HFF-Myc (cell line): ENCODE measurements at places on chromosomes 2 and 18.

DNA sequence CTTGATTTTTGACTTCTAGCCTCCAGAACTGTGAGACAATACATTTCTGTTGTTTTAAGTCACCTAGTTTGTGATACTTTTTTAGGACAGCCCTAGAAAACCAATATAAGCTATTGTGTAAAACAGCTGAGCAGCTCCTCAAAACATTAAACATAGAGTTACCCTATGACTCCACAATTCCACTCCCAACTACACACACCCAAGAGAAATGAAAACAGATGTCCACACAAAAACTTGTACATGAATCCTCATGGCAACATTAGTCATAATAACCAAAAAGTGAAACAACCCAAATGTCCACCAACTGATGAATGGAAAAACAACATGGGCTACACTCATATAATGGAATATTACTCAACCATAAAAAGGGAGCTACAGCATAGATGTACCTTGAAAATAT, 32.6 kb downstream of the TNS1 start:
- DNase-seq, result no peak

DNA sequence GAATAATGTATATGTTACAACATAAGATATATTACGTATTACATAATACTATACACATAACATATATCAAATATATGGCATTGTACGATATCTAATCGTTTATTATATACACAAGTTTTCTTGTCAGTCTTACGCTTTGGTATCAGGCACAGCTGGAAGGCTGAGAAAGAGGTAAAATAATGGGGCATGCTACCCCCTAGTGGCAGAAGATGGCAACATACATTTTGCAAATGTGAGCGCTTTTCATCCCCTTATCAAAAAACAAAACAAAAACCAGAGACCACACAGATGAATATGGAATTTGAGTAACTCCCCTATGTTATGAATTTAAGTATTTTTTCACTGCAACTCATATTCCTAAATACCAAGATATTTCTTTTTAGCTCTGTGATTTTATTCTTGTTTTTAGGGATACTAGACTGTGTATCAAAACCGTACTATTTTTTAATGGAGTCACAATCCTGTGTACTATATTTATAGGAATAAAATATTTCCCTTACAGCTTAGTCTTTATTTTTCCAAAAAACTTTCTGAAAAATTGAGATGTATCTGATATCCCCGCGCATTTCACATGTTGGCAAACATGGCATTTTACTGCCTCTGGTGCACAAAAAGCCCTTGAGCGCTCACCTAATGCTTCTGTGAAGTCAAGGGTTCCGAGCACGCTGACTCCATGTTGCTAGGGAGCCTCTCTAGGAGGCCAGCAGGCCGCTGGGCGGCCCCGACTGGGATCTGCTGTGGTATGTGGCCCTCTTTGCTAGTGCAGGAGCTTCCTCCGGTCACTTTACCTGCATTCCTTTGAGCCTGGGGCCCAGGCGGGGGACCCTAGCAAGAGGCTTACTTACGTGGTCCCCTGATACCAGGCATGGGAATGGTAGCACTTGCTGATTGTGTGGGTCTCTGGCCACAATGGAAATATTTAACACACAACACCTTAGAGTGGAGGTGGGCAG, 62.5 kb downstream of the SLC4A3 start:
- no peak for DNase-seq

- DNase-seq, result peak; percentile 44
Measured at GRCh38 chr18:36284671-36285295, 12.7 kb upstream of the FHOD3 start.

DNA sequence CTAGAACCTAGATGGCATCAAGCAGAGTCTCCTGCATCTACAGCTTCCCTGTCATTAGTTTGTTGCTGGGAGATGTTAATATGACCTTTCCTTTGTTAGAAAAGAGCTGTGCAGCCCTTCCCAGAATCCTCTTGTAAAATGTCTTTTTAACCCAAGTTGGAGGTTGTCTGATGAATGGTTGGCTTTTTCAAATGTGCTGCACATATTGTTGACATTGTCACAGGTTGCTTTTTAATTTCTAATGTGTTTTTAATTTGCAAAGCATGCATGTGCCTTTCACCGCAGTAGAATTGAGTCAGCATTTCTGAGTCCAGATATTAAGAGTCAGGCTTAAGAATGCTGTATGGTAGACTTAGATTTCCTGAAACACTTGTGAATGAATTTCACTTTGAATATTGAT, 120.8 kb downstream of the GREB1L start:
- DNase-seq, result peak; percentile 46

DNA sequence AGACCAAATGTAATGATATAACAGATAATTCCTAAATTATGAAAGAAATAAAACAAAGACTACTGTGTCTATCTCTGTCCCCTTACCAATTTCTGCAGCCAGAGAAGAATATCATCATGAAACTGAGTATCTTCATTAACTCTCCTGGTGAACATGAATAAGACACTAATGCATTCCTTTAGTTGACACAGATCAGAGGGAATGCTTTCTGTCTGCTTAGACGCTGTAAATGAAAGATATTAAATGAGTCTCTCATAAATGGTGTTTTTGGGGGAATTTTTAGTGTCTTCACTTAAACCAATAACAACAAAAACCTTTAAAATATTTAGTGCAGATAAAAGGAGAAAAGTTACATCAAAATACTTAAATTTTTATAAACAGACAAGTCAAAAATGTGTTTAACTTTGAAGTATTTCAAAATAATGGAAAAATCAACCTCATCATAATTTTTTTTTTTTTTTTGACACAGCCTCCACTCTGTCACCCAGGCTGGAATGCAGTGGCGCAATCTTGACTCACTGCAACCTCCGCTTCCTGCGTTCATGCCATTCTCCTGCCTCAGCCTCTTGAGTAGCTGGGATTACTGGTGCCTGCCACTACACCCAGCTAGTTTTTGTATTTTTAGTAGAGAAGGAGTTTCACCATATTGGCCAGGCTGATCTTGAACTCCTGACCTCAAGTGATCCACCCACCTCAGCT, 16.0 kb downstream of the EPG5 start:
- no peak for DNase-seq

DNA sequence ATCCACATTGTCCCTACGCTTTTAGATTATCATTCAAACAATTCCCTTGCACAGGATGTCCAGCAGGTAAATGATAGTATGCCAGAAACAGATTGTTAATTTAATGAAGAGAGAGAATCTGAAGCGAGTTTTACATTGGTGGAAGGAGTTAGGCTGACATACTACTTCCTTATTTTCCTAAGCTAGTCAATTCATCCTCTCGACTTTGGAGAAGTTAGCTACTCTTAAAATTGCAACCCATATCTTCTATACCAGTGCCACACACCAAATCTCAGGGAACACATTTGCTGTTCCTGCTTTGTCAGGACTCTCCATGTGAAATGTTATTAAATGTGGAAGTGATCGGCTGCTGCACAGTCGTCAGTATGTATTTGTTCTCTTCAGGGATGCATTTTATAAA, 249.2 kb downstream of the NAPG start:
- no peak for DNase-seq

DNA sequence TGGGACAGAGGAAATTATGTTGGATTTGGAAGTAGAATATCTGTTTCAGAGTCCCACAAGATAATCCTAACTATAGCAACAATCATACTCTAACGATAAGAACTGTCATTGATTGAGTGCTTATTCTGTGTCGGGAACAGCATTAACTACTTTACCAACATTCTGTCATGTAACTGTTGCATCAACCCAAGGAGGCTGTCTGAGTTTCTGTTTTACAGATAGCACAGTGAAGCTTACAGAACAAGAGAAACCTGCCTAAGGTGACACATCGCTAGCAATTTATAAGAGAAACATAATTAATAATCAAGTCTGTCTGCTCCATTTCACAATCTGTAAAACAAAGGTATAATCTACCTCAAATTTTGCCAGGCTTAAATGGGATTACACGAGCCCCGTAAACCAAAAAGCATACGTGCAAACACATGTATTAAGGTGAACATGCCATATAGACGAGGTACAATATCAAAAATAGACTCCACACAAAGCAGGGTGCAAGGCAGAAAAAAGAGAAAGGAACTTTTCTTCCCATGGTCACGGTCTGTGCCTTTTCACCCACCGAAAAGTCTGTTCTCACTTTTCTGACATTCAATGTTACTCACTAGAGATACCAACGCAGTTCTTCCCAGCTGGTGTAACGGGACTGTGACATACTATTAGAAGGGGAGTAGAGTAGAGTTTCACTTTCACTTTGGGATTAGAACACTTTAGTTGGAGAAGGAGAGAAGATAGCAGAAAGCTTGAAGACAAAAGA, 37.2 kb upstream of the SLC8A1 start:
- no peak for DNase-seq

DNA sequence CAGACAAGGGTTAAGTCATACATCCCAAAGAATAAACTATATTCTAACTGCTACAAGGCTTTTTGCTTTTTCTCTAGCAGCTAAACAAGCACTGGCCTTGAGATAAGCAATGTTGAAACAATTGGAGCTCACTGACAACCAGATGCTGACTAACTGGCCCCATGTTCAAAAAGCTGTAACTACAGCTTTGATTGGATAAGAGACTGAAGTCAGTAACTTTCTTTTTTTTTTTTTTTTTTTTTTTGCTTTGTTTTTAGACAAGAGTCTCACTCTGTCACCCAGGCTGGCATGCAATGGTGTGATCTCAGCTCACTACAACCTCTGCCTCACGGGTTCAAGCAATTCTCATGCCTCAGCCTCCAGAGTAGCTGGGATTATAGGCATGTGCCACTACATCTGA, 45.4 kb upstream of the TMEM163 start:
- no peak for DNase-seq

- no peak for DNase-seq
Measured at GRCh38 chr18:31680433-31680811, 4.0 kb downstream of the B4GALT6 start.

DNA sequence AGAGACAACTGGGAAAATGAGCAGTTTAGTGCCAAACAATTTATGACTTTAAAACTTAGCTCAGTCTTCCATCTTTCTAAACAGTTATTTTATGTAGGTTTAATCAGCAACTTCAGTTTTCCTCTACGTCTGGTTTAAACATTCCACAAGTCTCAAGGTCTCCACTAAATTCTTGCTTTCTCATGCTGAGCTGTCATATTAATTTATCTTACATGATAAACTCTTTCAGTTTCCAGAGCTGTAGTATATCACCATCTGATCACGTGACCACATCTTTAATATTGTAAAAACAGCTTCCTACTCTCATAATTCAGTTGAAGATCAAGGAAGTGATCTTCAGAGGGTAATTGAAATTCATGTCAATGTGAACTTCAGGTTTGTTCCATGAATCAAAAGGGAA, 158.6 kb downstream of the ZNF804A start:
- no peak for DNase-seq

DNA sequence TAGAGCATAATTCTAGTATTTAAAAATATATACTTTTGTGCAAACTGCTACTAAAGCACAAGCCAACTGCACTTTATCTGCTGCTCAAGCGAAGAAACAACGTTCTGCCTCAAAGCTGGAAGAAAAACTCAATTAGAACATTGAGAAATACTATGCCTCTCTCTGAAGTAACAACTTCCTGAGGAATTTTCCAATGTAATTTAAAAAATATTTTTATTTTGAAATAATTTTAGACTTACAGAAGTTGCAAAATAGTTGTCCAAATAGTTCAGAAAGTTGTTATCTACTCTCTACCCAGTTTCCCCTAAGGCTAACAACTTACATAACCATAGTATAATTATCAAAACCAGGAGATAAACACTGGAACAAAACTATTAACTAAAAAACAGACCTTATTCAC, 12.3 kb upstream of the POLI start:
- DNase-seq, result no peak

- no peak for DNase-seq
Measured at GRCh38 chr18:48319801-48320638, 89.2 kb downstream of the ZBTB7C start.

DNA sequence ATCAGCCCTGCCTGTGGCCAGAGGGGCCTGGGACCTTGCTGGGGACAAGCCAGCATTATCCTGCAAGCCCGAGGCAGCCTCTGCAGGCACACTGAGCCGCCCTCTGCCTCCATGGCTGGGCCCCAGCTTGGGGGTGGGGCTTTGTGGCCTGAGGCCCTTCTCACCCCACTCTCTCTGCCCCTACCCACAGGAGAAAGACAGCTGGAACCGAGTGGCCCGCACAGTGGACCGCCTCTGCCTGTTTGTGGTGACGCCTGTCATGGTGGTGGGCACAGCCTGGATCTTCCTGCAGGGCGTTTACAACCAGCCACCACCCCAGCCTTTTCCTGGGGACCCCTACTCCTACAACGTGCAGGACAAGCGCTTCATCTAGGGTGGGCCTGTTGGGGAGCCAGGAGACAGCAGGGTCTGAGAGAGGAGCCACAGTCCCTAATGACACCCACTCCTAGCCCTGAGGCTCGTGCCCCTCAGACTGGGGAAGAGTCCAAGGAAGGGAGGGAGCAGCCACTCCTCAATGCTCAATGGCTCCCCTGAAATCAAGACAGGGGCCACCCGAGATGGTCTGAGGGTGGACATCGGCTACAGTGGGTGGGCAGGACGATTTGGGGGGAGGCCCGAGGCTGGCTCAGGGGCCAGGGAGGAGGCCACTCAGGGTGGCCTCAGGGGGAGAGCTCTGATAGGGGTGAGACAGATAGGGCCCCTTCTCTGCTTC, 4.4 kb upstream of the CHRNG start:
- DNase-seq, result no peak

GRCh38 chr18:31791817-31792579, 31.3 kb upstream of the SLC25A52 start:
- DNase-seq, result no peak

GRCh38 chr2:134277223-134277622, 23.4 kb downstream of the MGAT5 start:
- DNase-seq, result no peak

DNA sequence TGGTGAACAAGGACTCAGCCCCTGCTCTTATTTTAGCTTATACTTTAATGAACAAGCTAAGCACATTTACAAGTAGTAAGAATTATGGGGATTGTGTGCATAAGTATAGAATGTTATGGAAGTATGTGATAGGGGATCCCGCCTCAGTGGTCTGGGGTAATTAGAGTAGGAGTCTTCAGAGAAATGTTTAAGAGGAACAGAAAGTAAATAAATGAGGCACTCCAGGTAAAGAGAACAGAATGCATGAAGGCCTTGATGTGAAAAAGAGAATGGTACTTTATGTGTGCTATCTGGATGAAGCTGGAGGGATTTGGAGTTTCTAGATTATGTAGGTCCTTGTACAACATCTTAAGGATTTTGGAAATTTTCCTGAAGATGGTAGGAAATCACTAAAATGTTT, 76.6 kb downstream of the BMPR2 start:
- DNase-seq, result no peak

- no peak for DNase-seq
Measured at GRCh38 chr2:16525265-16525887, 140.3 kb downstream of the CYRIA start.

GRCh38 chr2:174233771-174234275, 14.5 kb downstream of the OLA1 start:
- DNase-seq, result no peak

DNA sequence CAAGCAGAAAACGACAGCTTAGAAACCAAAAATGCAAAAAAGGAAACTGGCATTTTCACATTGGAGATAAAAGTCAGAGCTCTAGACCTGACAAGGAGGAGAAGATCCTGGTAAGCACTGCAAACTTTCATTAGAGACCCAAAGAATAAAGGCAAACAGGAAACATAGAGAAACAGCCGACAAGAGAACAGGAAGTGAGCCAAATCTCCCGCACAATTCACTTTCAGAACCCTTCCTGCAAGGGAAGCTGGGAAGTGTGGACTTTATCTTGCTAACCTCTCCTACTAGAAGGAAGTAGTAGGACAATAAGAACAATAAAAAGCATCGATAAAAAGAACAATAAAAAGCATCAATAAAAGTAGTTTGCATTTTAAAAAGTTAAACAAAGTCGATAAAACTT, 417.8 kb upstream of the SPHKAP start:
- DNase-seq, result no peak

- DNase-seq, result no peak
Measured at GRCh38 chr18:7062811-7063210, 54.8 kb downstream of the LAMA1 start.
